ENCODE measurements at places on chromosomes 12 and 14.

GRCh38 chr12:131943876-131944275 is 5.9 kb upstream of the EP400 start:
- no peak for DNase-seq

DNA sequence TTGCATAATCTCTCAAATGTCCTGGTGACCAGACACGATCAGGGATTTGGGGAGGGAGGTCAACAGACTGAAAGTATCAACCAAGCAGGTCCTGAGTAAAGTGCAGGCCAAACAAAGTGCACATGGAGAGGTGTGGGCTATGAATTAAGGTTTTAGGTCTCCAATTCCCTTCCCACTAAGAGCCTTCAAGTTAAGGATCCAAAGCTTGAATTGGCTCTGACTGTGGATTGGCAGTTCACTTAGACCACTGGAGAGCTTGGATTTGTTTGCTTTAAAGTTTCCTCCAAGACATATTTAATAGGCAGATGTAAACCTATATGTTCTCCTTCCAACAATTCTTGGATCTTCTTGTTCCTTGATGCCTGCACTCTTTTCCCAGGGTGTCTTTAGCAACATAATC is 129.6 kb upstream of the IGF1 start:
- no peak for DNase-seq

DNA sequence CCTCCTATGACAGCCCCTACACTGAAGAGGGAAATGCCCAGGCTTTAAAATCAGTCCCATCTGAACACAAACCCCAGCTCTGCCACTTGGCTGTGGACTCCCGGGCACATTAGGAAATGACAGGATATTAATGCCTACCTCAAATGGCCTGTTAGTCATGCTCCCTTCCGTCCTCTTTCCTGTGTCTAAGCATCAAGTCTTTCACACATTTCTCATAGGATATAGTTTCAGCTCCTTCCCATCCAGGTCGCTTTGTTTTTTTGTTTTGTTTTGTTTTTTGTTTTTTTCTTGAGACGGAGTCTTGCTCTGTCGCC is 16.1 kb downstream of the PLEK2 start:
- DNase-seq = no peak

DNA sequence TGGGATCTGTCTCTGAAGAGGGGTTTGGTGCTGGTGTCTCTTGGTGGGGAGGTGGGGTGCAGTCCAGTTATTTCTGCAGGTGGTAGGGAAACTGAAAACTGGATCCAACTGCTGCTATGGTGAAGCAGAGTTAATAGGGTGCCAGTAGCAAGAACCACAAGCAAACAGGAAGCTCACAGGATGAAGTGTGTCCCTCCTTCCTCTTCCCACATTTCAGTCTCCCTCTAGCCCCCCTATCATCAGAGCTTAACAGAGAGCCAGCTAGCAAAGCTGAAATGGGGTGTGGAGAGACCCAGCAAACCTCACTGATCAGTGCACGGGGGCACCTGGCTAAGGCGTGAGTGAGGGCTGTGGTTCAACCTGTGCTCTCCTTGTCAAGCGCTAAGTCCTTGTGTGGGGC is 69.1 kb upstream of the C12orf71 start:
- DNase-seq = no peak

DNA sequence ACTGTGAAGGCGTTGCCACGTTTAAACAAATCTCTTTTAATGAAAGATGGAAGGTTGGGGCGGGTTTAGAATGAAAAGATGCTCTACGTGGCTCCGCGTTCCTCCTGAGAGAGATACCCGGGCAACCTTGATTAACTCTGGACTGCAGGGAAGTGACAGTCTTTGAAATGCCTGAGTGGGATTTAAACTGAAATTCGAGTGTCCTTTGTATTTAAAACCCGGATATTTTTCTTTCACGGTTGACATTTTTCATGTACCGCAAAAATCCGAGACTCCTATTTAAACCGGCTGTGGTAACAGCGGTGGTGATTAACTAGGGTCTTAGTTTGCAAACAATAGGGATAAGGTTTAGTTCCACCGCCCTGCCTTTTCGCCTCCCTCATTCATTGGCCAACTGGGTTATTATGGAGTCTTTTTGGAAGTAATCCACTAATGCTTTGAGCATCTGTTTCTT is 707 bp downstream of the G2E3 start:
- DNase-seq = peak; percentile 34

DNA sequence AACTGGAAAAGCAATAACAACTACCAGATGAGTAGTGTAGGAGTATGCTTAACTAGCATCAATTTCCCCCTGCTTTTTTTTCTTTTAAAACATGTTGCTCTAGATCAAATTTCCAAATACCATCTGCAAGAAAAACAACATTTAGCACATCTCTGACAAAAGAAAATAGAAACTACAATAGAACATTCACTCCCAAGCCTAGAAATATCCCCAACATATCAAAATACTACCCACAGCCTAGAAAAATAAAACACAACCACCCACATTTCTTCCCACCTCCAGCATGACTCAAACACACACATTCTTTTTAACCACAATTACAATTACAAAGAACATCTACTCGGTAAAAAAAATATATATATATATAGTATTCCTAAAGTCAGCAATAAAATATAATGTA is 120.0 kb downstream of the PPFIA2 start:
- DNase-seq = no peak
